GM10248 (cell line): ENCODE measurements at places on chromosomes 5 and 9.
A peak's percentile ranks its signal among the peaks of the same experiment; 100 is the strongest.

GRCh38 chr9:109193974-109194556 is 27.0 kb upstream of the FRRS1L start:
- no peak for DNase-seq

- no peak for DNase-seq
Measured at GRCh38 chr5:157961176-157961575, 102.2 kb upstream of the CLINT1 start.

DNA sequence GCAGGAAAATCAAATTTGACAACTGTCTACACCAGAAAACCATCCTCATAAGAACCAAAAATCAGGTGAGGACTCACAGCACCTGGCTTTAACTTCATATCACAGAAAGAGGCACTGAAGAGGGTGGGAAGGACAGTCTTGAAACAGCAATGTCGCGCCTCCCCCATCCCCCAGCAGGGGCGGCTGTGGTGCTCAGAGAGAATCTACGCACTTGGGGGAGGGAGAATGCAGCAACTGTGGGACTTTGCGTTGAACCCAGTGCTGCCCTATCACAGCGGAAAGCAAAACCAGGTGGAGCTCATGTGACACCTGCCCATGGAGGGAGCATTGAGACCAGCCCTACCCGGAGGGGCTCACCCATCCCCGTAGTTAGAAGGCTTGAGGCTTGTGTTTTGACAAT is 191.8 kb downstream of the MSX2 start:
- DNase-seq: no peak

GRCh38 chr9:135048758-135049444 is 38.6 kb upstream of the OLFM1 start:
- no peak for DNase-seq

DNA sequence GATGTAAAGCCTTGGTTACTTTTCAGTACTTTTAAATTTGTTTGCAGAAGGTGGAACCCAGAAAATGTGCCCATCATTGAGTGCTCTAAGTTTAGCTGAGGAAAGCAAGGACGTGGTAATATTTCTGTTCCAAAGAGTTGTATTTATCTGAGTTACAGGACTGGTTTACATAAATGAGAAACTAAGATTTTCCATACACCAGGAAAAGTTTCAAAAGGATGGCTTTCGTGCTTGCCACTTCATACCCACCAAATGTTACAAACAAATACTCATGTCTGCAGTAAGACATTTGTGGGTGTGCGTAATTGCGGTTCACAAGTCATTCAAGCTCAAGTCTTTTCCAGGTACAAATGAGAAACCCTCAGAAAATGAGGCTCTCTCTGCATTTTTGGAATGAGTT is 68.1 kb downstream of the CWC27 start:
- DNase-seq: no peak

- no peak for DNase-seq
Measured at GRCh38 chr9:114002986-114003350, 75.1 kb downstream of the AMBP start.

GRCh38 chr5:67038817-67039603 is 157.6 kb downstream of the CD180 start:
- DNase-seq: no peak

- no peak for DNase-seq
Measured at GRCh38 chr5:68730220-68730978, 363.4 kb upstream of the SLC30A5 start.

DNA sequence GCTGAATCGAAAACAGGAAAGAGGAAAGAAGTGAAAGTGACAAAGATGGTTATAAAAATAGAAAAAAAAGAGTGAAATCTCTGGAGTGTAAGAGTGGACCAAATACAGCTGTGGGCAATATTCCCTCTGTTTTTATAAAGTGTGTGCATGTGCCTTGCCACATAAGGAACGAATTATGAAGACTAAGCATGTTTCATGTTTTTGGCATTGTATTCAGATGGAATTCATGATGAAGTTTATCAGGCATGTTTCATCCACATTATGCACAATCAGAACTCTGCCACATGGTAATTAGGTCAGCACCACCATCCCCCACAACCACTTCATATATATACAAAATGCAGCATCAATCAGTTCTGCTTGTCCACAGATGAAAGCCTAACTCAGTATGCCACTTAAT is 348.0 kb downstream of the ZNF608 start:
- DNase-seq: no peak

- no peak for DNase-seq
Measured at GRCh38 chr5:148809781-148810524, 16.5 kb upstream of the ADRB2 start.

DNA sequence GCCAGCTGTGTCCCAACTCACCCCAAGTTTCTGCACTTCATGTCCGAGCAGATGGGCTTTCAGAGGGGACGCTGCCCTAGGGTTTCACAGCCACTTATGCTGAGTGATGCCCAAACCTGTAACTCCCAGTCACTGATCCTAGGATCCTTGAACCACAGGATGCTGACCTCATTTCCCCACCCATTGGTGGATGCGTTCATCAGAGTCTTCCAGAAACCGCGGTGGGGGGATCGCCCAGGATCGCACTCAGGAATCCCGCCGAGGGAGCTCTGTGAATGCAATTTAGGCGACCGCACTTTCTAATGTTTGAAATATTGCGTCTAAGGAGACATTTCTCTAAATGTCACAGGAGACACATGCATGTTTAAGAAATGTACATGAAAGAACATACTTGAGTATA is 212.3 kb upstream of the IRX4 start:
- peak; percentile 1 for DNase-seq

- no peak for DNase-seq
Measured at GRCh38 chr5:146745931-146746577, 132.5 kb downstream of the PPP2R2B start.

DNA sequence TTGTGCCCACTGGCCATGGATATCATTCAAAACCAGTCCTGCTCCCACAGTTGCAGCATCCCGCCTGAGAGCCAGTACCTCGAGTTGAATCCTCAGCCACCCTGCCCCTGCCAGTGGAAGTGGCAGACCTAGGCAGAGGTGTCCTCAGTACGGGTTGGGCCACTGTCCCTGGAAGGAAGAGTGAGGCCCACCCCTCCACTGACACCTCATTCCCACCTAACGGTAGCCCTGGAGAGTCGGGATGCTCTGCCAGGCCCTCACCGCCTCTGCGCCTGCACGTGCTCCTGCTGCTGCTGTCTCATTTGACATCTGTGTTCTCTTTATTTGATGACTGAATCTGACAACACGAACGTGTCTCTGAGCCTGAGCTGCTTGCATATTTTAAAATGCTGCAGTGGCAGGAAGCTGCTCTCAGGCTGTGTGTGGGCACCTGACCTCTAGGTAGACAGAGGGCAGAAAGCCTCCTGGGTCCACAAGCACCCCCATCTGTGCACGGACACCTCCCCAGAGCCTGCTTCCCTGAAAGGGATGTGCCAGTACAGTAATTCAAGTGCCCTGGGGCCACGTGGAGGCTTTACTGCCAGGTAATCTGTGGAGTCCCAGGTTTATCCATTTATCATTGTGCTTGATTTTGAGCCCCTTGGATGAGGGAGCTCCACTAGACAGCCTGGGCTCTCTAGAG is 194.7 kb downstream of the CACNA1B start:
- DNase-seq: no peak

GRCh38 chr5:26326153-26326759 is 712.1 kb downstream of the CDH9 start:
- DNase-seq: no peak

GRCh38 chr5:67027171-67027570 is 169.4 kb downstream of the CD180 start:
- no peak for DNase-seq

- DNase-seq: no peak
Measured at GRCh38 chr9:106878934-106879333, 16.0 kb downstream of the ZNF462 start.

DNA sequence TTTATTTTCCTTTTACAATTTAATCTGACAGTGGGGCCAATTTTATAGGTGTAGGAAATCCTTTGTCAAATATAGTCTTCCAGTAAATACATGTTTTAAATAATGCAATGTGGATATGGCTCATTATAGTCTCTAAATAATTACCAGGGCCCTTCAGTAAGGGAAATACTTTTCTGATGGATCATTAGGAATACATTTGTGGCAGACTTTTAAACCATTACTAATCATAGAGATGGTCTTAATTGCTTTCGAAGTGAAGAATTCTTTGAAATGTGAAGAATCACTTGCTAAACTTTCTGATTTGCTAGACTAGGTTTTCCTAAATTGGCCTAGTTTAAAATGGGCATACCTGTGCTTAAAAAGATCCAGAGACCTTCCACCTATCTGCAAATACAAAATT is 105.6 kb upstream of the ELL2 start:
- no peak for DNase-seq

GRCh38 chr9:107633406-107633805 is 143.8 kb upstream of the KLF4 start:
- no peak for DNase-seq

DNA sequence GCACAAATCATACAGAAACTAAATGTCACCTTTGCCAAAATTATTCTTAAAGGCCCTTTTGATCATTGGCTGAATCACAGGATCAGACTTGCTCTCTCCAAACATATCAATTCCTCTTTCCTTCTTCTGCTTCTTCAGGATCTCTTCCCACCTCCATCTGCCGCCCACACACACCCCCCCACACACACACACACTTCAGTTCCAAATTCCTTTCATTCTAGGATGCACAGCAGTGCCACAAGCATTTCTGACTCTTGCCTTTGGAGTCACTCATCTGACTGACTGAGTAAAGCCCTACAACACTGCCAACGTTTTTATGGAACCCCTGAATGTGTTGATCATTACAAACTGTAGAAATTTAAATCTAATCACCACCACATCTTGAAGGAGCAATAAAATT is 22.9 kb downstream of the DNAH5 start:
- no peak for DNase-seq

GRCh38 chr9:125691869-125692268 is 15.1 kb downstream of the MAPKAP1 start:
- no peak for DNase-seq

DNA sequence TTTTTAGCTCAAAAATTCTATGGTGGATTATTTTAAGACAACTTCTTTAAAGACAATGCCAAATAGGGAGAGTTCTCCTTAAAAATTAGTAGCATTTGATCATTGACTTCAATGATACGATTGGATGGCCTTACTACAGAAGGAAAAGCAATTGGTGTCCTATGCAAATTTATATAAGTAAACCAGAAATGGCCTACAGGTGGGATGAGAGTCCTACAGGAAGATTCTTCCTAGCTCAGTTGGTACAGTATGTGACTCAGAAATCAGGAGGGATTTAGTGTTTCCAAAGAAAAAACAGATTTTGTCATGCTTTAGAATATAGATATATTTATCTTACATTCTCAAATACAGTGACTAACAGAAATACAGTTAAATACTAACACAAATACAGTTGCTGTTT is 6.5 kb downstream of the ANKRA2 start:
- no peak for DNase-seq

- no peak for DNase-seq
Measured at GRCh38 chr9:6631207-6631512, 14.4 kb downstream of the GLDC start.

- no peak for DNase-seq
Measured at GRCh38 chr5:9173281-9174048, 372.4 kb downstream of the SEMA5A start.

- DNase-seq: no peak
Measured at GRCh38 chr5:137105351-137106035, 393.6 kb downstream of the SPOCK1 start.

DNA sequence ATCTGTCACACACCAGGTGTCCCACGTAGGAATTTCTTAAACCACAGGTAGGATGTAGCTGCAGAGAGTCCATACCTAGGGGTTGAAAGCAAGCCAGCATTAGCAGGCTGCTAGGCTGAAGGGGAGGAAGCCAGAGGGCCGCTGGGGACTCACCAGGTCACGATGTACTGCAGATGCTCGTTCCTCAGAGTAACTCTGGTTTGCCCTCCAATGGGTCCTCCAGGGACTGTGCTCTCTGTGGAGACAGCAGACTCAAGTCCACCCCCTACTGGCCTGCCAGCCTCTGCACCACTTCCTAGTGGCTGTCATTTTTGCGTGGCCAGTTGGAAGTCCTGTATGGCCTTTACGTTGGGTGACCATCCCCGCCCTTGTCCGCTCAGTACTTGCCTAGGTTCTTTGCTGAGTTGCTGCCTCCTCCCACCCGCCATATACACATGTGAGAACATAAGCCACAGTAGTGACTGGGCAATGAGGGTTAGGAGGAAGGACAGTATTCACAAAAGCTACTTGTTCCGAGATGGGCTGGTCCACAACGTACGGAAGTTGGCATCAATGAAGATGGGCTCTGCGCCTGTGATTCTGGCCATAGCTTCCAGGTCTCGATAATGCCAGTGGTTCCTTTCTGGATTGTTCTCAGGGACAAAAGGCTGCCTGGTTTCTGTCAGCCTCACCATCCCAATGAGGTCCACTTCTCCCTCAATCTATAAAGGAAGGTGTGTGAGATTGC is 4.1 kb downstream of the RPL7A start:
- DNase-seq: peak; percentile 43
